Activated T-cell treated with anti-CD3 and anti-CD28 coated beads for 24 hours (primary cell): ENCODE measurements at places on chromosomes 12 and 14.

GRCh38 chr14:96176275-96176674 is 28.4 kb upstream of the BDKRB2 start:
- DNase-seq: no peak

DNA sequence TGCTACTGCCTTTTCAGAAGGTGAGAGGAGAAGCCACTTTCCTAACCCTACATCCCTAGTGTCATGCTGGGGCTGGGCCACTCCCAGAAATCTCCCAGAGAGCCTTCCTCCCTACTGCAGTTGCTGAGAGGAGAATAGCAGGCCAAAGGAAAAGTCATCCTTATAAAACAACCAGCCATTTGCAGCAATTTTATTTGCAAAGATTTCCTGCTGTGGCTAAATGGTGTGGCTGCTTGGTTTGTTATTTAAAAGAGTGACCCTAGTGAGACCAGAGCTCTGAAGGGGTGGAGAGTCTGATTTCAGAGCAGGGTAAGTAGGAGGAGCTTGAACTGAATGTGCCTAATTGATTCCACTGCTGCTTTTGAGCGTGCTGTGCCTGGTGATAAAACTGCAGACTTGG is 232.0 kb downstream of the GRIN2B start:
- no peak for DNase-seq

DNA sequence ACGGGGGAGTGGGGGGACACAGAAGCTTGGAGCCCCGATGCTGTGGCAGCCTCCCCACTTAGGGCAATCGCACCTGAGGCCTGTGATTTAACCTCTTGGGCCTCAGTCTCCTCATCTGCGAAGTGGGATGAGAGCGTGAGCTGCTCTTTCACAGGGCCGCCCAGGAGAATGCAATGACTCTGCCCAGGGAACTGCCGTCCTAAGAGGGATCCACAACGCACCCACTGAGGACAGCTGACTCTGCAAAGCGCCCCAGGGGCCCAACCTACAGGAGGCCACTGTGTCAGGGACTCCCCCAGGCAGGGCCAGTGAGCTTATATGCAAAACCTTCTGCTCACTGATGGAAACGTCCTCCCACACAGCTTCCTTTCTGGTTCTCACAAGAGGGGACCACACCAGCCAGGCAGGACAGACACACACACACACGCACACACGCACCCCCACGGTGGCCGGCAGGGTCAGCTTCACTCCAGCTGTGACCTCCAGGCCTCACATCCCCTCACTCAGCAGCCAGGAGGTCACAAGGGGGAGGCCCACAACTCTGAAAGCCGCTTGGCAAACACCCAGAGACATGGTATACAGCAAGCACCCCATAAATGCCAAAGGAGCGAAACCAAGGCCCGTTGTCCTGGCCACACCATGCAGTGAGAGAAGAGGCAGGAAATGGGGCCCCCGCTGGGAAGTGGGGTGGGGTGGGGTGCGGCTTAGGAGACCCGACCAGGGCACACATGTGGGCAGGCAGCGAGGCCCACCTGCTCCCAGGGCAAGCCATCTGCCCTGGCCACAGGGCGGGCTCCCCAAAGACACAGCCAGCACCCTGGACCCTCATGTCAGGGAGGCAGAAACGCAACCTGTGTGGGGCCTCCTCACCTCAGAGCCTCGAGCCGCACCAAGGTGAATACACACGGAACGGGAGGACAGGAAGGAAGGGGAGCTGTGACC is 73.3 kb downstream of the NCOR2 start:
- peak; percentile 46 for DNase-seq

DNA sequence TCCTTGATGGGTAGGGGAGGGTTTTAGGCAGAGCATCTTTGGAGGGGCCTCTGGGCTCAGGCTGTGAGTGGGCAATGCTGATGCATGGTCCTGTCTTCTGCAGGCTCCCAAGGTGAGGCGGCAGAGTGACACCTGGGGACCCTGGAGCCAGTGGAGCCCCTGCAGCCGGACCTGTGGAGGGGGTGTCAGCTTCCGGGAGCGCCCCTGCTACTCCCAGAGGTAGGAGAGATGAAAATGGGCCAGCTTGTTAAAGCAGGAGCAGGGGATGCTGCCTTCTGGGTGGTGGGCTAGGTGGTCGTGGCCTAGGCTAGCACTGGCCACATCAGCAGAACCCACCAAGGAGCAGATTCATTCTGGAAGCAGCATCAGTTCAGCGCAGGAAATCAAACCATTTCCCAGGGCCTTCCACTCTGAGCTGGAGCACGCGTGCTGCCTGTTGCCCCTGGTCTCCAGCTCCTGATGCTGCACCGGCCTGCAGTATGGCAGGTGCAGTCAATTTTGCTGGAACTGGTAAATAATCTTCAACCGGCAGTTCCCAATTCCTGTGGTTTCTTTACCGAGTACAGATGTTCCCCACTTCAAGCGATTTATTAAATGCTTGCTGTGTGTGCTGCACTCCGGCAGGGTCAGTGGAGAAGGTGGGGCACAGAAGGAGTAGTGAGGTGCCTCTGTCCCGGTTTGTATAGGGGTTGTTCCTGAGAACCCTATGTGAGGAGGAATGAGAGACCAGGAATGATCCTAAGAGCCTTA is 7.4 kb downstream of the PAPLN start:
- no peak for DNase-seq

DNA sequence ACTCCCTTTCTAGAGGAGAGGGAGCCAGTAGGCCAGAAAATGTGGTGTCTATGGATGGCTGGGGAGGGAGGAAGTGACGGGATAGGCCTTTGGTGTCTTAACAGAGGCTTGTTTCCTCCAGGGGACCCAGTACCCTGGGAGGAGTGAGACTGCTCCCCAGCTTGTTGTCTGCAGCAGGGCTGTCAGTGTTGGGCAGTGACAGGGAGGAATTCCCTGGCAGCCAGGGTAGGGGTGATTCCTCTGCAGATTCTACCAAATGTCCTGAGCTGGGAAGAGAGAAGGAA is 64.0 kb downstream of the GALNT16 start:
- no peak for DNase-seq

DNA sequence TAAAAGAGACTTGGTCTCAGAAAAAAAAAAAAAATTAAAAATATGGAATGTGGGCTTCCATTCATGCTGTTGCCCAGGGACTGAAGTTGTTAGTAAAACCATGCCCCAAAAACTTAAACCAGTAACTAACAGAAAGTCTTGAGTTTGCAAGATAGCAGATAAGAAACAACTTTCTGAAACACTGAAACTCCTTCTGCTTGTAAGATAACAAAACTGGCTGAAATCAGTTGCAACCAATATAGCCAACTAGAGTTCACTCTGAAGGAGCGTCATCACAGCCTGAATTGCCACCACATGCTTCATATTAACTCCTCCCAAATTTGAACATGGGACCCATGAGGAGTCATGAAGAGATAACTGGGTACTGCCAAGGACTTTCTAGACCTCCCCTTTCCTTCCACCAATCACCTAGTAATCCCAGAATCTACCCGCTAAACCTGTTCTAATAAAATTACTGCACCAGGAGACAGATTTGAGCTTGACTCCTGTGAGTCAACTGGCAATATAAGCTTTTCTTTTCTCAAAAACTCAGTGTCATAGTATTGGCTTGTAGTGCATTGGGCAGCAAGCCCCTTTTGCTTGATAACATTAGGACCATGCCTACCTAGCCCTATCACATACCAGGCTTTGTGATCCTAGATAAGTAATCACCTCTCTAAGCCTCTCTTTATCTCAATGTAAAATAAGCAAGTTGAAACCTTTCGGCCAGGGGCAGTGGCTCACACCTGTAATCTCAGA is 53.6 kb downstream of the R3HDM2 start:
- DNase-seq: no peak

- DNase-seq: no peak
Measured at GRCh38 chr12:6827982-6828780, at the start of gene P3H3. P3H3 (plus strand) TSS chr12:6828407; CDS start chr12:6828441, 34 bp downstream.

DNA sequence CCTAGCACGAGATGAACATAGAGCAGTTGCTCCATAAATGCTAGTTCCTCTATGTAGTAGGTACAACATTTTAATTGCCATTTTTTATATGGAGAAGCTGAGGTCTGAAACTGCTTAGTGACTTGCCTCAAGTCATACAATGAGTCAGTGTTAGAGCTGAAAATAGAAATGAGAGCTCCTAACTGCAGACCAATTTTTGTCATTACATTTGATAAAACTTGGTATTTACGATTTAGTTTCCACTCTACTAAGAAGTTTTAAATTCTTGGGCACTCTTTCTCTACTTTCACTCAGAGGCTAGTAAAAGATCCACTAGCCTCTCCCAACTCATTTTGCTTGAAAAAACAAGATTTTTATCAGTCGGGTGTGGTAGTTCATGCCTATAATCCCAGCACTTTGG is 8.1 kb upstream of the TMED10 start:
- no peak for DNase-seq

DNA sequence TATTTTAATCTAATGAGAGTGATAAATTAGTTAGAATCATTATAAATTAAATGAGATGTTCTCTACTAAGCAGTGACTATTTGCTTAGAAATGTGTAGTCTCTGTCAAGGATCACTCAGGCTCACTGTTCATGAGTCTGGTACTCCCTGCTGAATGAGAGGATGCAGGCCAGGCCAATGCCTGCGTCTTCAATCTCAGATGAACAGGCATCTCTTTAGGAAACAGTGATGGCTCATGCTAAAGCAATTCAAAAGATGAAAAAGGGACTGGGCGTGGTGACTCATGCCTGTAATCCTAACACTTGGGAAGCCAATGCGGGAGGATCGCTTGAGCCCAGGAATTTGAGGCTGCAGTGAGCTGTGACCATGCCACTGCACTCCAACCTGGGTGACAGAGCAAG is 106.8 kb downstream of the ZFC3H1 start:
- no peak for DNase-seq

DNA sequence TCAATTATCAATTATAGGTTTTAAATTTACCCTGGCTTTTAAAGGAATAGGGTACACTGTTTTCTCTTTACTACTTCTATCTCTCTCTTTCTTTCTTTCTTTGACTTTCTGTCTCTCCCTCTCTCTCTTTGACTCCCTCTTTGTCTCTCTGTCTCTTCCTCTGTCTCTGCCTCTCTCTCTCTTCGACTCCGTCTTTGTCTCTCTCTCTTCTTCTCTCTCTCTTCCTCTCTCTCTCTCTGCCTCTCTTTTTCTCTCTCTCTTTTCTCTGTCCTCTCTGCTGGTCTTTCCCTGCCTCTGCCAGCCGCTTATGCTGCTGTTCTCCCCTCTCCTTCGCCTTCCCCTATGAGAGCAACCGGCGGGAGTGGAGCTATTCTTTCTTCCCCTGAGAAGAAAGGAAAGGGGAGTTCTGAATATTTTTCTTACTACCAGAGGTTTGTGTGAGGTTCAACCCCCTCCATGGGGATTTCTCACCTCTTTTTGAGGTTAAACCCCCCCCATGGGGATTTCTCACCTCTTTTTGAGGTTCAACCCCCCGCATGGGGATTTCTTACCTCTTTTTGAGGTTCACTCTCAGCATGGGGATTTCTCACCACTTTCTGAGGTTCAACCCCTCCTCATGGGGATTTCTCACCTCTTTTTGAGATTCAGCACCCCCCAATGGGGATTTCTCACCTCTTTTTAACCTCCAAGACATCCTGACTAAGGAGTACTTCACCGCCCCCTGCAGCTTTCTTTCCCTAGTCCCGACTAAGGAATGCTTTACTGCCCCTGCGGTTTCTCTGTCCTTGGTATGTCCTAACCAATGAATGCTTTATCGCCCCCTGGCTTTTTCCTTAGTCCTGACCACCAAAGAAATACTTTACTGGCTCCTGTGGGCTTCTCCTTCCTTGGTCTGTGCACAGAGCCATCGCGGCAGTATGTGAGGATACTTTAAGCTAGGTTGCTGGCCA is 27.4 kb upstream of the DDHD1 start:
- DNase-seq: peak; percentile 44

DNA sequence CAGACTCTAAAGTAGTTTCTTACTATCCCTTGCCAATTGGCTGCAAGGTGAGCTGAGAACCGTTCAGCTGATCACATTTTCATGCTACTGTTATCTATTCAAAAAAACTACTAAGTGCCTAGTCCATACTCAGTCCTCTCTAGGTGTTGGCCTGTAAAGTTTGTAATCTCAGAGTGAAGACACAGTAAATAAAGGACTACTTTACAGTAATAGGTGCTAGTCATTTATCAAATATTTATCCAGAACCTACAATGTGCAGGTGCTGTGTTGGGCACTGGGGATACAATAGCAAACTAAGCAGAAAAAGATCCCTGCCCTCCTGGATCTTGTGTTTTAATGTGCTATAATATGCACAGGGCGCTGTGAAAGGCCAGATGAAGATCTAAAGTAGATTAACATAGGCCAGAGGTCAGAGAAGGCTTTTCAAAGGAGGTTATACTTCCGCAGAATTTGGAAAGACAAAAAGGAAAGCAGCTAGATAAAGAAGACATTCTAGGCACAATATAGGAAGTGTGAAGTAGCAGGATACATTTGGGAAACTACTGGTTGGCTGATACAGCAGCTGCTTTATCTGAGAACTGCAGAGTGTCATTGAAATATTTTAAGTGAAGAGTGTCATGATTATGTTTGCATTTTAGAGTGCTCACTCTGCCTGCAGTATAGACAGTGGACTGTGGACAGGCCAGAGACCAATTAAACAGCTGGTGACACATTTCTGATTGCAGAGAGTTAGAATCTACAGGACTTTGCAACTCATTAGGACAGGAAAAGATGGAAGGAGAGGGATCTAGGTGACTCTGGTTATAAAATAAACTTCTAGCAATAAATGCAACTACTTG is 8.0 kb upstream of the ACTR10 start:
- no peak for DNase-seq

GRCh38 chr12:51874000-51874399 is 13.9 kb upstream of the ANKRD33 start:
- no peak for DNase-seq

DNA sequence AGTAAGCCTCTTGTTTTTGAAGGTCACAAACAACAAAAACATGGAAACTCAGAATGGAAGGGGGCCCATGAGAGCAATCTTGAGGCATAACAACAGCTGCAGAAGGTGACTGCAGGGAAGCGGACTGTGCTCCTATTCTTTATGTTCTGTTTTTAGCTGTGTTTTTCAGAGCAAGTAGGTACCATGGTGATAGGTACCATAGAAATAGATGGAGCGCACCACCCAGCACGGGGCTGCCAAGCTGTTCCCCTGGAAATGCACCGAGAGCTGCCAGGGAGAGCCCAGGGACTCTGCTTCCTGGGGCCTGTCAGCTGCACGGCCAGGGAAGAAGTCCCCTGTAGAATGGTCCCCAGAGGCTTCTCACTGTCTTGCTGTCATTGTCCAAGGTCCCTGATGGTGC is 32.8 kb downstream of the DGLUCY start:
- no peak for DNase-seq

DNA sequence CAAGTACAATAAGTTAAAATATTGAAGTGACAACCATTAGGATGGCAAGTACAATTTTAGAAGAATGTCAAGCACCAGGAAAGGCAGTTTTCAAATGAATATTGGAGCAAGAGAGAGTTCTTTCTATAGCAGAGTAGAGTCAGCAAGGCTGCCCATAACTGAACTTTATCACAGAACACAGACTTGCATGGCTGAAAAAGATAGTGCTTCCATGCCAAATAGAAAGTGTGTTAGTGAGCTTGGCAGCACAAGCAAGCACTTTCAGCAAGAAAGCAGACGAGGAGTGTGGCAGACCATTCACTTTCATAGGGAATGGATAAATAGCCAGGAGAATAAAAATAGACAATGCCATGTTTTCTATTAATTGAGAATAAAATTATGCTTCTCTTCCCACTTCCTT is 647.0 kb upstream of the MGAT4C start:
- DNase-seq: no peak
